ENCODE measurements at places on chromosomes 1 and 21.

DNA sequence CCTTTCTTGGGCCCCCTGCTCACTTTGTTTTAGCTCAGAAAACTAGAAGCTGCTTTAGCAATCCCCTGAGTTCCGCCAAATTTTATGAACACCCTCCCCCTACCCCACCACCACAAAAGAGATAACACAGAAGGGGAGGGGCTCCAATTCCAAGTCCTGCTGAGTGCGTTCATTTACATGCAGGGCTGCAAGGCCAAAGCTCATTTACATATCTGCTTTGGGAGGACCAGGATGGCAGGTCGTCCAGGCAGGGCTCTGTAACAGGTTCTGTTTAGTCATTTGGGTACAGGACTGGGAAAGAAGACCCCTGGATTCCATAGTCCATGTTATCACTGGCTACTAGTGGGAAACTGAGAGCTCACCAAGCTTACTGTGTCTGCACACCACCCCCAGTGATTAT lies 35.9 kb upstream of the KIF21B start:
- no peak for DNase-seq

GRCh38 chr1:21097729-21098128 lies 79.0 kb downstream of the EIF4G3 start:
- DNase-seq = no peak

DNA sequence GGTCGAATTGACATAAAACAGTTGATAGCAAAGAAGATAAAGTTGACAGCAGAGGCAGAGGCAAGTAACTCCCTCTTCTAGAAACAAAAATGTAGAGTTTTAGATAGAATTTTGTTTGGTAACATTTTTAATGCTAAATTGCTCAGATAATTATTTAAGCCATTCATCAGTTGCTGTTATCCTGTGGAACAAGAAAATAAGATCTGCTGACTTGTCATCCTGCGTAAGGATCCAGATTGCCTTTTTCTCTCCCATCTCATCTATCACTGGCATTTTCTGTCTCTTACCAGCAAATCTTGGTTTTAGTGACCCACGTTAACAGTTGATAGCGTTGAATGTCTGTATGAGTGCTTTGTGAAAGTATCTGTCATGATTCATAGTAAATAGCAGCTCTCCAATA lies 29.8 kb downstream of the SOAT1 start:
- no peak for DNase-seq

GRCh38 chr1:214439352-214440119 lies 111.9 kb downstream of the PTPN14 start:
- no peak for DNase-seq

GRCh38 chr1:98340511-98340910 lies 321.0 kb upstream of the SNX7 start:
- no peak for DNase-seq

- peak; percentile 70 for DNase-seq
These were observed 16.8 kb upstream of the RIPK4 start for GRCh38 chr21:41783476-41784180.

DNA sequence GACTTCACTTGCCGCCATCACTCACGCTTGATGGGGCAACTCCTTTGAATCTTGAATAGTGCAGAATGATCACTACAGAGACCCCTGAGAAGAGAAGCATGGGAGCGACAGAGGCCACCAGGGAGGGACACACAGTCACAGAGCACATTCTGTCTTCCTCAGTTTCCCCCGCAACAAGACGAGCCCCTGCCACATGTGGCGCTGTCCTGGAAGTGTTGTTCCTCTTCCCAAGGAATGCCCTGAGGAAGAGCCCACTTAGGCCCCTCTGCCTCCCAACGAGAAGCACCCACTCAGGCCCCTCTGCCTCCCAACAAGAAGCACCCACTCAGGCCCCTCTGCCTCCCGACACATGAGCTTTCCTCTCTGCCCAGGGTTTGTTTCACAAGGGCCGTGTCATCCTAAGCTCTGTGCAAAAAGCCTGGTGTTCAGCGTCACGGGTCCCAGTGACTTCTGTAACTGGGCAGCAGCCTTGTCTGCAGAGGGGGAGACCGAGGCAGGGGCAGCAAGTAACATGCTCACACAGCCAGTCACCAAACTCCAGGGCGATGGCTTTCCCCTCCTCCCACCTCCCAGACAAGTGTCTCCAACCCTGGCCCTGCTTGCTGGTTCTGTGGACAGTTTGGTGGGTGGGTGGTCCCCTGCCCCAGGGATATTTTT lies 19.8 kb downstream of the SLC37A1 start:
- no peak for DNase-seq

GRCh38 chr1:94617134-94617805 lies 75.7 kb upstream of the F3 start:
- DNase-seq = no peak

- DNase-seq = no peak
These were observed 424.1 kb downstream of the CAMTA1 start for GRCh38 chr1:7209336-7209735.

- DNase-seq = no peak
These were observed 2.0 kb downstream of the SCMH1 start for GRCh38 chr1:41239988-41240610.

Measured in T-helper 2 cell (primary cell).